Fibroblast of skin of right biceps (primary cell): ENCODE measurements at places on chromosomes 12 and 14.

- no peak for DNase-seq
Measured at GRCh38 chr12:57145460-57146059, 1.9 kb downstream of the LRP1-AS start.

GRCh38 chr12:83016991-83017390, 330.3 kb downstream of the TMTC2 start:
- peak; percentile 1 for DNase-seq

GRCh38 chr14:97441740-97442362, 644.7 kb downstream of the VRK1 start:
- DNase-seq = no peak

DNA sequence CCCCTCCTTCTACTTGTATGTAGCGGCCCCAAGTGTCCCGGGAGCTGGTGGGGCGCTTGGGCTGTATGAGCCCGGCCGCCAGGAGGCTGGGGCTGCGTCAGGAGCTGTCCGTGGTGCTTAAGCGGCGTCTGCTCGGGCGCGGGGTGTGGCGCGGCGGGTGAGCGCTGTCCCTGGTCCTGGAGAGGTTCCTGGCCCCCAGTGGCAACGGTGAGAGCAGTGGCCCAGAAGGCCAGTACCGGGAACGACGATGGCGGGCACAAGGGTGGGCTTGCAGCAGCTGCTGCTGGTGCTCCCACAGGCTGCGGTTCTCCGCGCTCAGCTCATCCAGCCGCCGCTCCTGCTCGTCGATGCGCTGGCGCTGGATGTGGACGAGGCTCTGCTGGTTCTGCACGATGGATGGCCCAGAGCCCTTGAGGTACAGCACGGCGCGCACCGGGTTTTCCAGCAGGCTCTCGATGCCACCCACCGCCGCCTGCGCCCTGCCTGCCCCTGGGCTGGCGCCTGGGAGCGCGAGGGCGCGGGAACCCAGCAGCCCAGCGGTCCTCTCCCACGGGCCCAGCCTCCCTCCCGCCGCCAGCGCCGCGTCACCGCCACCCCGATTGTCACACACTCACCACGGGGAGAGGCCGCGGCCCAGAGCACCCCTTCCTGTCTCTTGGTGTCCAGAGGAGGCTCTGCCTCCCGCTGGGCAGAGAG, 41.9 kb upstream of the FKBP4 start:
- DNase-seq = peak; percentile 68

- DNase-seq = peak; percentile 84
Measured at GRCh38 chr12:93803424-93803807, 126.2 kb downstream of the CRADD start.

GRCh38 chr14:96888158-96888557, 91.0 kb downstream of the VRK1 start:
- no peak for DNase-seq

- DNase-seq = no peak
Measured at GRCh38 chr12:79414252-79414651, 276.5 kb downstream of the PAWR start.

DNA sequence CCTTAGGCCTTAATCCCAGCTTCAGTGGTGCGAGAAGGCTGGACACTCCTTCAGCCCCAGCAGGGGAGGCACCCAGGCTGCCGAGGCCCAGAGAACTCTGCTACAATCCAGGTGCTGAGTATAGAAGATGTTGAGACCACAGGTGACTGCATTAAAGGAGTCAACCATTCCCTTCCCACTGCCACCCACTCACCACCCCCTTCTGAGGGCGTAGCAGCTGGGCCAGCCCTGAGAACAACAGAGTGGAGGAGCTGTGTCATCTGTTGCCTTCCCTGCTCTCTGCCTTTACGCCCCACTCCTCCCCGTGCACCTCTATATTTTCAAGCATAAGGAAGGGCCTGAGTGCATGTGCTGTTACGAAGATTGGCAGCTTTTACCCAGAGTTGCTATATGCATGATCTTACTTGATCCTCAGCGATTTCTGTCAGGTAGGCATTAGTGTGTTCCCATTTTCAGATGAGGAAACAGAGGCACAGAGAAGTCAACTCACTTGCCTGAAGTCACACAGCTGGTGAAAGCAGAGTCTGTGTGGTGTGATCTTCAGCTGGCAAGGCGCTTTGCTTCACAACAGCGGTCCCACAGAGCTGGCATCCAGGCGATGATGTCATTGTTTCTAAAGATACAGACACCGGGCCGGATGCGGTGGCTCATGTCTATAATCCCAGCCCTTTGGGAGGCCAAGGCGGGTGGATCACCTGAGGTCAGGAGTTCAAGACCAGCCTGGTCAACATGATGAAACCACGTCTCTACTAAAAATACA, 46.7 kb downstream of the RIN3 start:
- DNase-seq = no peak
